ENCODE measurements at places on chromosomes 3 and 15.
A peak's percentile ranks its signal among the peaks of the same experiment; 100 is the strongest.

GRCh38 chr15:63238796-63239195 is 38.6 kb upstream of the APH1B start:
- DNase-seq = peak; percentile 60

DNA sequence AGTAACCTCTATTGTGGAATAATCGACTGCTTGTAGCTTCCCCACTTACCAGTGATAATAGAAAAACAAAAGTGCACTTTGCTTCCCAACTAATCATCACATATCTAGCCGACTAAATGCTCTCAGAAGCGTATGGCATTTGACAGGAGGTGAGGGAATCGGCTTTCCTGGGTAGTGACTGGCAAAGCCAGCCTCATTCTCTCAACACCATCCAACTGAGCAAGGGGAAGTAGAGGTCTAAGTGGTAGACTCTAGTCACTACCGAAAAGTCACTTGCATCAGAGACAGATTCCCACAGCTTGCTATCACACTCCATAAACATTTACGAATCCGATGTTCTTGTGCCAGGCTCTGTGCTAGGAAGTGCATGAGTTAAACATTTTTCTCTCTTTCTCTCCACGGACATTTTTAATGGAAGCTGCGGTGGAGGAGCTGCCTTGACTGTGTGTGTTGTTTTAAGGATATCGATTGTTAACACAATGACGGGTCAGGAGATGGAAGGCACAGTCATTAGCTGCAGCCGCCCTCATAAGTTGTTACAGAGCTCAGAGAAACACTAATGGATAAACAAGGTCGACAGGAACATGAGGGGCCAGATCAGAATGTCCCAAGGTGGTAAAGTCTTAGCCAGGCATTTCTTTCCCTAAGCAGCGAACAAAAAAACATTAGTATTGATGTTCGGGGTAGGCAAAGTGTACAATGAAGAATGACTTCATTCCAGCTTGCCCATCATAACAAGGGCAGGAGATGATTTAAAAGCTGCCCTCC is 11.9 kb downstream of the ZNF385D start:
- DNase-seq = no peak

GRCh38 chr15:32106401-32107381 is 76.4 kb downstream of the CHRNA7 start:
- no peak for DNase-seq

DNA sequence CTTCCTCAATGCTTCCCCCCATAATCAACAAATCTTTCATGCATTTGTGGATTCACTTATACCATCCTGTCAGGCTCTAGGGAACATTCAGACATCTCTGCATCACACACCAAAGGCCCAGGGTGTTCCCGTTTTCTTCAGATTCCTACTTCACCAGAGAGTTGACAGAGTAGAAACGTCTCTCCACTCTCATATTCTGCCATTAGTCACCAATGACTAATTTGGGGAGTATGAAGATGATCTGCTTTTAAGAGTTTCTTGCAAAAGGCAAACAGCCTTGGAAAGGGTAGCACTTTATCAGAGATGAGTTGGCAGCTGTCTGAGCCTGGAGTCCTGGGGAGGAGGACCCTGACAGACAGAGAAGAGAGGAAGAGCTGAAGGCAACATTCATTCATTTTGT is 55.8 kb upstream of the DGKG start:
- DNase-seq = no peak

DNA sequence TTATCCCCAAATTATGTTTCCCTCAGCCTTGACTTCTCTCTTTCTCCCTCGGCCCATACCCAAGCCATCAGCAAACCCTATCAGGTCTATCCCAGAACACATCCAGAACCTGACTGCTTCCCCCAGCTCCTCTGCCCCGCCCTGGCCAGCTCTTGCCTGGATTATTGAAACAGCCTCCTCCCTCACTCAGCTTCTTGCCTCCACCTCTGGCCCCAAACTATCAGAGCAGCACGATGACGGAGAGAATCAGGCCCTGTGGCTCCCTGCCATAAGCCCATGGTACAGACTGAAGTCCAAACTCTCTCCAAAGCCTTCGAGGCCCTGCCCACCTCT is 105.3 kb upstream of the LINGO1 start:
- DNase-seq = no peak
